ENCODE measurements at places on chromosomes 11 and 22. TPM values are rescaled to one million over a fixed set of nuclear protein-coding genes. Genes with fewer than 3 reads are reported as not detected.

- DNase-seq: no peak
These were observed 154.1 kb downstream of the CTTN start for GRCh38 chr11:70552167-70553150.

- DNase-seq: no peak
These were observed 29.0 kb upstream of the LRRC32 start for GRCh38 chr11:76699451-76700091.

- no peak for DNase-seq
These were observed 21.0 kb upstream of the SCARF2 start for GRCh38 chr22:20458530-20459151.

DNA sequence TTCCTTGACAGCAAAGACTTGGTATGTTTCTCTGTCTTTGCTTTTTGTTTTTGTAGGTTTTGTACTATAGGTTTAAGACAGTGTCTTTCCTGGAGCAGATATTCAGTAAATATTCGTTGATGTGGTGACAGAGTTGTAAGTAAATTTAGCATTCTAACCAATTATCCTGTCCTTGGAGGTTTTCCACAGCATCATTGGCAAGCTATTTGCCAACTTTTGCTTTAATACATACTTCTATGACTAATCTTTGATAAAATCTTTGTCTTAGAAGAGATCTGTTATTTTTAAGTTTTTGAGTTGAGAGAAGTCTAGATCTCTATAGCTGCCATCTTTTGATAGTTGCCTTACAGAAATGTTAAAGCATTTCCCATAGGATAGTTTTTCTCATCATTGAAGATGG is 3.8 kb downstream of the USP47 start:
- no peak for DNase-seq

DNA sequence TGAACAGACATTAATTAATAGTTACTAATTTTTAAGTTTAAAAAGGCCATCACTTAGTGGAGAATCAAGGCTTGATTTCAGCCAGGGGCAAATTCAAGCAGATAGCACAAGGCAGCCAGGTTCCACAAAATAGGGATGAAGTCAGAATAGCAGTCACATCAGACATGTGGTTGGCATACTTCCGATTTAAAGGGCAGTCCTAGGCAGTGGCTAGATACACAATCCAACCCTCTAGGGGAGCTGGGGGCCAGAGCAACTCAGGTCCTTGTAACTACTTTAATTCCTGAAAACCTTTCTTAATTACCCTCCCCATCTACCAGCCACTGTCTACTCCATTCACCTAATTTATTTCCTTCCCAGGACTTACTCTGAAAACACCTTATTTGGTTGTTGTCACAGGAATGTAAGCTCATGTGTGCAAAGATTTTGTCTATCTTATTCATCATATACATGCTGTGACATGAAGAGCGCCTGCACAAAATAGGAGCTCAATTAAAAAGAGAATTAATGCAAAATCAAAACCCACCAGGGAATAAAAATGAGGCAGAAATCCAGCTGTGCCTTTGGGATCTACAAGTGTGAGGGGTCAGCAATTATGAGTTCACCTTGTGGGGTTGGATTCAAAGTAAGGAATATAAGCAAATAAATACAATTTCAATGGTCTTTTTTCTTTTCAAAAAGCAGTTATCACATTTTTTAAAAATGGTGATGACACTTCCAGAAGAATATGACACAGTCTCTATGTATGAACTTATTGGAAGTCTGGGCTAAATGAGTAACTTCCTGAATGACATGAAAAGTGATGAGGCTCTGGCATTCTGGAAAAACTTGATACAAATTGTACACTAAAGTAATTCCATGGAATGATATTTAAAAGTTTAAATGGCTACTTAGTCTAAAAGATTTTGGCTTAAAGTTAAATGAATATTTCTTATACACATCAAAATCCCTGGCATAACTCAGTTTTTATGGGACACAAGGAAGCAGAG is 53.8 kb downstream of the COPB1 start:
- no peak for DNase-seq

DNA sequence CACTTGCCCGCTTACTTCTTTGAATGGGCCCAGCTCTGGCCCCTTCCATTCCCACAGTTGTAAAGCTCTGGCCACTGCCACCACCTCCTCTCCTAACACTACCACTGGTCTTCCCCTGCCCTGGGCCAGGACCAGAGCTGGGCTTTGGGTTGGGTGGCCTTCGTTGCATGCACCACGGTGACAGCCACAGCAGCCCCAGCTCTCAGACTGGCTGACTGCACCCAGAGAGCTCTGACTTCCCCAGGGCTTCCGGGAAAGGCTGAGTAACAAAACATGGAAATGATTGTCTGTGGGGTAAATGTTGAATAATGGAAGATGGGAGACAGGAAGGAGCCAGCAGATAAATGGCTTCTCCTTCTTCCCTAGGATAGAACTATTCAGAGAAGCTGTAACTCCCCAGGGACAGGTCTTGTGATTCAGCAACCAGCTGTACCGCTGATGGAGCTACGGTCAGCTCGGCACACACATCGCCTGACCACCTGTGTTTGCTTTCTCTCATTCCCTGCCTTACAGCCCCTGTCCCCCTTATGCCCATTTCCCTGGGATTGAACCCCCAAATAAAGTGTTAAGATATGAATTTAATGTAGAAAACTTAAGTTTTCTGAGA is 27.6 kb downstream of the SCN4B start:
- no peak for DNase-seq

- no peak for DNase-seq
These were observed at the start of gene SUSD2 for GRCh38 chr22:24181088-24181995. Gene SUSD2, plus strand, starts transcription at chr22:24181487. Its CDS starts 33 bp downstream, at chr22:24181520.

GRCh38 chr11:47375546-47376085 is 2.7 kb downstream of the SPI1 start:
- DNase-seq: no peak

GRCh38 chr11:87974797-87975196 is 200.4 kb downstream of the RAB38 start:
- DNase-seq: no peak

GRCh38 chr11:35190804-35191348 is 51.9 kb downstream of the CD44 start:
- DNase-seq: no peak

TOLLIP gene
- 37.5 TPM for total RNA-seq

SAMM50 gene
- 64.2 TPM for total RNA-seq

DNA sequence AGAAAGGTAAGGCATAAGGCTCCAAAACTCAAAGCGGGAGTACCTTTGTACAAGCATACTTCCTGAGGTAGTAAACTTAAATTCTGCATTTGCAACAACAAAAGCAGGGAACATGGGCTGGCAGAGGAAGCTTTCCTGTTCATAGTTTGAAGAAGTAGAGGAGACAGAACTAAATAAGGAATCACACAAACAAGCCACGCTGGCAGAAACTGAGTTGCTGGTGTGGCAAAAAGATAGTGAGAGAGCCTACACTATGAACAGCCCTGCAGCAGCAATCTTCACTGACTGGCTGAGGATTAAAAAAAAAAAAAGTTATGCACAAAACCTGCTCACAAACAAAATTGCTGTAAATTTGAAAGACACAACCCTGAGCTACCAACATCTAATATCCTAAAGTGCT is 46.5 kb downstream of the FCHSD2 start:
- DNase-seq: no peak

GRCh38 chr11:131092469-131092868 is 176.2 kb upstream of the SNX19 start:
- DNase-seq: no peak

SDF2L1 gene
- 60.5 TPM for total RNA-seq

GRCh38 chr11:47850337-47850736 is 2.2 kb upstream of the NUP160 start:
- peak; percentile 80 for DNase-seq

DNA sequence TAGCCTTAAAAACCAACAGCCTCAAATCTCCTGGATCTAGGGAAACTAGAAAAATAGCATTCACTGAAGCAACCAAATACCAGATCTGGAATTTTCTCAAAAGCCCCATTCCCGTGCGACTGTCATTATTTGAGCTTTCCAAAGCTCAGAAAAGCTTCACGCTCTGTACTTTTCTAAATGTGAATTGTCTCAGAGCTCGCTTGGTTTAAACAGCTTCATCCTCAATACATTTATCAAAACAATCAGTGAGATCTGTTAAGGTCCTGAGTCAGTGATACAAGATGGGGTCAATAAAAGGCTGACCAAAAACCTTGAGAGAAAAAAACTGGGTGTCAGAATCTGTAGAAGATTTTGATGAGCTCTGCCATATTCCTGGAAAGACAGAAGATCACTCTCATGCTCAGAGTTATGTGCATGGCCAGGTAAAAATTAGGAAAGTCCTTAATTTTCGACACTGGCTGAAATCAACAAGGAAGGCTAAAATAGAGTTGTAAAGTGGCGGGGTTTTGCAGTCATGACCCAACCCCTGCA is 60.2 kb upstream of the VPREB1 start:
- no peak for DNase-seq

DNA sequence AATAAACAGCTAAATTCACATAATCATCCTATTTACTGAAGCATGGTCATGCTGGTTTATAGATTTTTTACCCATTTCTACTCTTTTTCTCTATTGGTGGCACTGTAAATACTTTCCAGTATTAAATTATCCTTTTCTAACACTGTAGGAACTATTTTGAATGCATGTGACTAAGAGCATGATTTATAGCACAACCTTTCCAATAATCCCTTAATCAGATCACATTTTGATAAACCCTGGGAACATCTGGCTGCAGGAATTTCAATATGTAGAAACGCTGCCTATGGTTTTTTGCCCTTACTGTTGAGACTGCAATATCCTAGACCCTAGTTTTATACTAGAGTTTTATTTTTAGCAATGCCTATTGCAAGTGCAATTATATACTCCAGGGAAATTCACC is 10.7 kb downstream of the RAG1 start:
- no peak for DNase-seq

SLC5A12 gene
- total RNA-seq: not detected

DNA sequence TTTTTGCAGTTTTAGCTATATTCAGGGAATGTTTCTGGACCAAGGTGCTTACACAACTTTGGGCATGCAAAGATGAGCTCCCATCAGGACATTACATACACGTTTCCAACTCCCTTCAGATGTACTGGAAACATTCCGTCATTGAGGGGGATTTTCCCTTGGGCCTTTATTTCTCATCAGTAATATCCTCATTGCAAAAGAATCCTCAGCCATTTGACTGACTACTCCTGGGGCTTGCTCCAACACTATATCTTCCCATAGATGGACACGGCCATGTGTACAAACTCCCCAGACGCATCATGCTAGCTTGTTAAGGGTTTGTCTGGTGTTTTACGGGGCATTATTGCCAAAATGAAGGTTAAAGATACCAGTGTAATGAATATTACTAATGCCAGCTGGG is 59.3 kb upstream of the NUP160 start:
- DNase-seq: no peak

- DNase-seq: no peak
These were observed 863 bp upstream of the TPBGL start for GRCh38 chr11:75239531-75240290.

DNA sequence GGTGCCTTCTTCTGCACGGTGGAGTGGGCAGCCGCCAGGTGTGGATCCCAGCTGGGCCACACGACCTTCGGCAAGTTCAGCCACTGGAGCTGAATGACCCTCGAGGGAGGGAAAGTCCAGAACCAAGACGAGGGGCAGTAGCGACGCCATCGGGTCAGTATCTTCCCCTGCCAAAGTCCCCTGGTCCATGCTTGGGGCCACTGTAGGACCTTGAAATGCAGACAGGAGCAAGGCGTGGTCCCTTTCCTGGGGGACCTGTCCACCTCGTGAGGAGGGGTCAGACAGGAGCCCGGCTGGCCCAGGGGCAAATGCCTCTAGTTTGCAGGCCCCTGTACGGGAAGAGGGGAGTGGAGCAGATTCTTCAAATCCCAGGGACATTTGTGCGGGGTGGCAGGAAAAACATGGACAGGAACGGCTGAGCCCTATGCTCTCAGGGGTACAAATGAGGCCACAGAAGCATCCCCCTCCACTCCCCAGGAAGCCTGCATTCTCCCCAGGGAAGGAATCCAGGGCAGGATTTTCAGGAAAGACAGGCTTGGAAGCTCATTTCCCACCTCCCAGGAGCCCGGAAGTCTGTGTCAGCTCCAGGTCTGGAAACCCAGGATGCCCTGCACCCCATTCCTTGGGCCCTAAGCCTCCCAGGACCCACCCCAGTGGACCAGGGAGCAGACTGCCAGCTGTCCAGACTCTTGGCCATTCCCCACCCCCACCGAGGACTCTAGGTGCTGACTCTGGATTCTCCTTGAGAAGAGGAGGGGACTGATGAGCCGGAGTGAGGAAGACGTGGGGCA is 6.6 kb downstream of the SHANK2 start:
- DNase-seq: no peak

CLCF1 gene
- not detected for total RNA-seq

DNA sequence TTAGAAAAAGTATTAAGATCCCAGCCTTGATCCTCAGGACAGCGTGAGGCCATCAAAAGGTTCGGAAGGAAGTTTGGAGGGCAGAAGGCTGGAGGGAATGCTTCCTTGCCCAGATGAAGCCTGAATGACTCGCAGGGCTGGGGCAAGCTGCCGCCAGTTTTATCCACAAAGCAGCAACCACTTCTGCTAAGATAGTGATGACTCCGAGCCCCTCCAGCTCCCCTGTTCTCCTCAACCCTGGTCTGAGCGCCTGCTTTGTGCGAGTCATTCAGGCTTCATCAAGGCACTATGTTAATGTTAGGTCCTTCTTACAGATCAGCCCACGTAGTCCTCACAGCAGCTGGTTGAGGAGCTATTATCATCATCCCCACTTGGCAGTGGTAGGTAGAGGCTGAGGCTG is 158.8 kb downstream of the COMMD9 start:
- no peak for DNase-seq

DNA sequence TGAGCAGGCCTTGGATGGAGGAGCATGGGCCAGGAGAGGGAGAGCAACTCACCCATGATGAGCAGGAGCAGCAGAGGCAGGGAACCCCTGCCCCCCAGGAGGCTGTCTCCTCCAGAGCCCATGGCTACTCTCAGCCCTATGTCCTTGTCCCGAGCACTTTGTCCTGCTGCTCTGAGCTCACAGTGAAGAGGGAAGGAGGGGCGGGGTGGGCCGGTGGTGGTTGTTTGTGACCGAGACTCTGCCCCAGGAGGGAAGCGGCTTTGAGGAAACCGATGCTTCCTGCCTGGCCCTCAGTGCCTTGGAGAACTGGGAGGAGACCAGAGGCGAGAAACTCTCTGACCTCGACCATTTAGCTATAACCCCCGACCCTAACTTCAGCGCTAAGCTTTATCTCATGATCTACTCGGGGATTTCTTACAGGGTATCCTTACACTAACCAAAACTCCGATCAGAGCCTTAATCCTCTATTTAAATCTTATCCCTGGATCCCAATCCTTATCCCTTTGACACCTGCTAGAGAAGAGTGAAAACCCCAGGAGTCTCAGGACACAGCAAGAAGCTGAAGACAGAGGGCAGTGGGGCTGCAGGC is at the start of gene ROBO4:
Gene ROBO4, minus strand, starts transcription at position 192 of the 589 bp plus-strand sequence. Its CDS starts 70 bp downstream, at position 122.
- DNase-seq: no peak

MRGPRX4 gene
- not detected for total RNA-seq

MRGPRE gene
- total RNA-seq: not detected

RABL2B gene
- total RNA-seq: 26.0 TPM

OR2AG2 gene
- total RNA-seq: 1.7 TPM

JAM3 gene
- not detected for total RNA-seq

ARHGAP8 gene
- total RNA-seq: not detected

DNA sequence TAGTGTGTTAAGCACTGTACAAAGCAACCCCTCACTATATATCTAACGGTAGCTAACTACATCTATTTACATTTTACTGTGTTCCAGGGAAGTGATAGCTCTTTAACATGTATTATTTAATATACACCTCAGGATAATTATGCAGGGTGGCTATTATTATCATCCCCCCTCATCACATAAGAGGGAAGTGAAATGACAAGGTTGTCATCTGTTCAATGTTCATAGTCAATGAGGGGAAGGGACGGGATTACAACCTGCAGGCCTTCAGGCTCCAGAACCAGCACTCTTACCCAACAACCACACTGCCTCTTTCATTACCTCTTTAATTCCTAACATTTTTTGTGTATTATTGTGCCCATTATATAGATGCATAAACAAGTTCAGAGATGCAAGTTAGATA is 238.7 kb upstream of the ANO3 start:
- DNase-seq: no peak
